ENCODE measurements at places on chromosomes 11 and 22.

DNA sequence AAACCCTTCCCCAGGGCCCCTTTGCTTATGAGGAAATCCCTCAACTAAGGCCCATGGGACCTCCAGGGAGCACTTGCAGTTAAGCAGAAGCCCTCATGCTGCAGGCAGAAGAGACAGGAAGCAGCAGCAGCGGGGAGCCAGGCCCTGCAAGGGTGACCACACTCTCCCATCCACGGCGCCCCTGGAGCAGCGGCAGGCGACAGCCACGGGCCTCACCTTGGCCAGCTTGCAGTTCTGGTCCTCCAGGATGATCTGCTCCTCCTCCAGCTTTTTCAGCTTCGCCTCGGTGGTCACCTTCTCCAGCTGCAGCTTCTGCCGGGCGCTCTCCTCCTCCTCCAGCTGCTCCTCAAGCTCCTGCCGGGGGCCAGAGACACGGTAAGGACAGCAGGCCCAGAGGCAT is 47.0 kb downstream of the APOL1 start:
- DNase-seq, result no peak

GRCh38 chr11:61076506-61077304 is 25.6 kb upstream of the CD5 start:
- no peak for DNase-seq

DNA sequence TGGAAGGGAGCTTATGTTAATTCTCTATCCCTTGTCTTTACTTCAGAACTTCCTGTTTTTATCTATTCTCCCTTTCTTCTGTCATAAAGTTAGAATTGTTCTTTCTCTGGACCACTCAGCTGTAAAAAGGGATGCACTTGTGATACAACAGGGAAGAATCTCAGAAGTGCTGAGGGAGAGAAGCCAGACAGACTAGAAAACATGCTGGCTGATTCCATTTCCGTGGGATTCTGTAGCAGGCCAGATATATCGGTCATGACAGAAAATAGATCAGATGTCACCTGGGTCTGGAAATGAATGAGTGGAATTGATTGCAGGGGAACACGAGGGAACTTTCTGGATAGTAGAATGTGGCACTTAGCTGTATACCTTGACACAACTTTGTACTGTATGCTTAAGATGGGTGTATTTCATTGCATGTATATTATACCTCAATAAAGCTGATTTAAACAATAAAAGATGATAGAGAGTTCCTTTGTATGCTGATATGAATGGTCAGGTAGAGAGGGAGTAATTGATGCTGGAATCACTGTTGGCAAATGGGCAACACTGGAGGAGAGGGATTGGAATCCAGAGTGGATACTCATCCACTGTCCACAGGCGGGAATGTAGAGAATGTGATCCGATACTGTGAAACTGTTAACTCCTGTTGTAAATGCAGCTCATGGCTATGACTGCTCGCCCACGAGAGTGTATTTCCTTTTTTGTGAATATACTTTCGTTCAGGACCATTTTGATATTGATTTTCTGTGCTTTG is 59.6 kb downstream of the ATXN10 start:
- no peak for DNase-seq

DNA sequence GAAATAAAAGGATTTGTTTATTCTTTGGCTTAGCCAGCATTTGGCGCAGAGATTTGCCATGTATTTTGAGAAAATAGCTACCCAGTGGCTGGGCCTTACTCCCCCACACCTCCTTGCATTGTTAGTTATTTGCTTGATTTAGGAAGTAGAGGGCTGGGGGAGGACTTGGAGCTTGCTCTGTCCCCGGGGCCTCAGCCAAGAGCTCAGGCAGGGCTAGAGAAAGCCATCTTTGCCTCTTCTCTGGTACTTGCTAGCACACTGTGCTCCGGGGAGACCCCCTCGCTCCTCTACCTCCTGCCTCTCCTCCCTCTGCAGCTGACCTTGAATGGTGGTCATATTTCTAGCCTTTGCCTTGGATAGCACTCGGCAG is 93.0 kb downstream of the SCN3B start:
- no peak for DNase-seq

DNA sequence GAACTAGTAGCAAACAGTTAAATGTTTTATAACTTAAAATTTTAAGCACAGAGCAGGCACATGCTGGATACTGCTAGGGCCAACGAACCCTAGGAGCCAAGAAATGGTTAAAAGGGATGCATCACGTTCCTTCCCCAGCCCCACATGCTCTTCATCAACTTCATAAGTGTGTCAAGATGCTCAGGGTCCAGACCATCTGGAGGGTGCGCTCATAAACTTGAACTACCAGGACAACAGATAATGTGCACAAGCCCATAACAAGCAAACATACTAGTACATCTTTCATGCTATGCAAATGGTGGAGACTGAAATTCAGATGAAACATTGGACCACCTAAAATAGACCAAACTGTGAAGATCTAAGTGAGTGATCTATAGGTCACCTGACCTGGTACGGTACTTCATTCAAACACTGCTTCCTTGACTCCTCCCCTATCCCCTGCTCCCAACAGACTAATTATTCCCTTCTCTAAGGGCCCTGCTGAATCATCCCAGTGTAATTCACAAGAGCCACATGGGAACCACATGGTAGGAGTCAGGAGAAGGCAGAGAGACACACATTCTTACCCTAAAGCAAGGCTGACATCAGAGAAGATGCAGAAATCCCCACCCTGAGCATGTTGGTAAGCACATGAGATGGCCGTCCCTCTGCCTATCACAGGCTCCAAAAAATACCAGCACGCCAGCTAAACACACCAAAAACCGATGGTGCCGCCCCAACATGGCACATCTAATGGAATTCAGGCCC is 83.9 kb downstream of the ETS1 start:
- no peak for DNase-seq

Measured in coronary artery (tissue), 2 donors.